Panc1 (cell line): ENCODE measurements at places on chromosomes 3 and 15.

DNA sequence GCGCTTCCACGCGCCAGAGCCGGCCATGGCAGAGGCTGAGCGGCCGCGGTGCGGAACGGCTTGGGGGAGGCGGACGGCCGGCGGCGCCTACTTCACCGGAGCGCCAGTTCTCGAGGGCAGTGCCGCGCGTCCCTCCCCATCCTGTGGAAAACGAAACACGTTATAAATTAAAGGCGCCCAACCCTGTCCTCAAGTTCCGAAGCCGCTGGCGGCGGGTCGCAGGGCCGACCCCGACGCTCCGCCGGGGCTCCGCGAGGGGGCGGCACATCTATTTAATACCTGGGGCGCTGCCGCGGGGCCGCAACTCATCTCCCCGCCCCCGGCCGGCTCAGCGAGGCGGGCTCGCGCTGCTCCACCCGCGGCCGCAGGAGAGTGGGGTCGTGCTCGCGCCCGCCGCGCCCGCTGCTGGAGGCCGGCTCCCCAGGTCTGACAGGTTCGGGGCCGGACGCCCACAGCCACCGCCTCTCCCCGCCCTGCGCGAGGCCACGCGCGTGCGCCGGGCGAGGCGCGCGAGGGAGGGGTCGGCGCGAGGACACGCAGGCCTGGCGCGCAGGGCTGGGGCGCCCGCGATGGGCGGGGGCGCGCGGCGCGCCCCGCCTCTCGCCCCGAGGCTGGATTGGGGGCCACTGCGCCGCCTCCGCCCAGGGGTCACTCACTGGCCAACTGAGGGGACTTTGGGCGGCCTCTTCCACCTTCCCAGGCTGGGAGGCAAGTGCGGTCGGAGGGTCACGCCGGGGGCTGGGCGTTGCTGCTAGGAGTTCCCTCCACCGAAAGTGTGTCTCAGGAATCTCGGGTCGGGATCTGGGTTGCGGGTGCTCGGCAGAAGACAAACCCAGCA is at the start of gene SLC30A4:
Gene SLC30A4 (minus strand): TSS at position 428 of the 838 bp plus-strand sequence. CDS start 401 bp downstream, at position 27.
- DNase-seq, result peak; percentile 17

DNA sequence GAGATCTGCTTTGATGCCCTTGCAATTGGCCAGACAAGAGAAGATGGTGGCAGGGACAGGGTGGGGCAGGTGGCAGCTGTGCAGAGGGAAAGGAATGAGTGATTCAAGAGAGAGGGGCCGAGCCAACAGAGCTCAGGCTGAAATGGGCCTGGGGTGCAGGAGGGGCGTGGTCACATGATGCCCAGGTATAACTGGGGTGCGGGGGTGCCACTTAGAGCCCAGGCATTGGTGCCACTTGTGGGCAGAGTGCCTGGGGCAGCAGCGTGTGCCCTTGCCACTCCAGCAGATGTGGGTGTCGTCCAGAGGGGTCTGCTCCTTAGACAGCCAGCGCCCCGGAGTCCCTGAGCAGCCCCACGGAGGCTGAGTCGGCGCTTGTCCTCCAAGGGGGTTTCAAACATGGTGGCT is 88.7 kb downstream of the PLXNA1 start:
- no peak for DNase-seq

DNA sequence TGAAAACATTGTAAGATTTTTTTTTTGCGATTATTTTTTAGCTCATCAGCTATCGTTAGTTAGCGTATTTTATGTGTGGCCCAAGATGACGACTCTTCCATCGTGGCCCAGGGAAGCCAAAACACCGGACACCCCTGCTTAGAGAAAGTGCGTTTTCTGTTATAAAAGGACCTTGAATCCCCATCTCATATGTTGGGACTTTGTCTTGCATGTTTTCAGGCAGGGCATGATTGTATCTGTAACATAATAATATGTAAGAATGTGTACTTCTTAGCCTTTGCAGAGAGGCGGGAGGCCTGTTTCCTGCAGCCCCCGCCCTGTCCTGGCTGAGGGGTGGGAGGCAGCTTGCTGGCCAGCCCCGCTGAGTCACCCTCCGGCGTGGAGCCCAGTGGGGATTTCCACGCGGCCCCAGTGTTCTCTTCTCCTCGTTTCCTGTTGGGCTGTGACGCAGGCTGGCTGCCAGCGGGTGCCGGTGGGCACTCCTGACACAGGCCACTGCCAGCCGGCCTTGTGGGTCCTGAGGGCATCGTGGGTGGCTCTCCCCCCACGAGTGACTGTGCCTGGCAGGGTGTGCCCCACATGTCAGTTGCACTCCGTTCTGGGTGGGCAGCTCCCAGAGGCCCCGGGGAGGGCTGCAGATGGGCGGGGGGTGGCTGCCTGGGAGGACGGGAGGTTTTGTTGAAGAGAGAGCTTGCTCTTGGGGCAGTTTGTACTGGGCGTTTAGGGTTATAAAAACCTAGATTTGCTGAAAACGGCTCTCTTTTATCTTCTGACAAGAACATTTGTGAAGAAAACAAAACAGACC is 55.6 kb downstream of the SMAD3 start:
- DNase-seq, result no peak

DNA sequence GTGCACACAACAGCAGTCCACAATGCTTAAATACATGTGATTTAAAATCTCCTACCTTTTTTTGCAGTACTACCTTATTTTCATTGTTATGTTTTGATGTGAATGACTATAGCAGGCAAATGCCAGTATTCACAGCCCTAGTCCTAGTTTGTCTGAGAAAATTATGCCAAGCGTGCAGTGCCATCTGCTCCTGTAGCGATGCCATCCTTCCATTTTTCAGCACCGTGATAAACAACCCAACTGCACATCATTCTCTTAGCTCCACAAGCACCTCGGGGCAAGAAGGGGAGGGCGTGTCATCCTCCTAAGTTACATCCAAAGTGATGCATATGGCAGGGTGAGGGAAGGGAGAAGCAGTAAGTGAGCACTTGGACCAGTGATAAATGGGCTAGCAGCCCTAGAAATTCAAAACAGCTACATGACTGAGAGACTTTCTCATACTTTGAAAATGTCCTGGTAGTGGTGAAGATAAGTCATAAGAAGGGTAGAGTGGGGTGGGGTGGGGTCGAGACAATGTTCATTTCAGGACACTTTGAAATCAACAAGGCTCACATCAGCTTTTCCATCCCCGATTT is 198.8 kb downstream of the LSAMP start:
- no peak for DNase-seq

DNA sequence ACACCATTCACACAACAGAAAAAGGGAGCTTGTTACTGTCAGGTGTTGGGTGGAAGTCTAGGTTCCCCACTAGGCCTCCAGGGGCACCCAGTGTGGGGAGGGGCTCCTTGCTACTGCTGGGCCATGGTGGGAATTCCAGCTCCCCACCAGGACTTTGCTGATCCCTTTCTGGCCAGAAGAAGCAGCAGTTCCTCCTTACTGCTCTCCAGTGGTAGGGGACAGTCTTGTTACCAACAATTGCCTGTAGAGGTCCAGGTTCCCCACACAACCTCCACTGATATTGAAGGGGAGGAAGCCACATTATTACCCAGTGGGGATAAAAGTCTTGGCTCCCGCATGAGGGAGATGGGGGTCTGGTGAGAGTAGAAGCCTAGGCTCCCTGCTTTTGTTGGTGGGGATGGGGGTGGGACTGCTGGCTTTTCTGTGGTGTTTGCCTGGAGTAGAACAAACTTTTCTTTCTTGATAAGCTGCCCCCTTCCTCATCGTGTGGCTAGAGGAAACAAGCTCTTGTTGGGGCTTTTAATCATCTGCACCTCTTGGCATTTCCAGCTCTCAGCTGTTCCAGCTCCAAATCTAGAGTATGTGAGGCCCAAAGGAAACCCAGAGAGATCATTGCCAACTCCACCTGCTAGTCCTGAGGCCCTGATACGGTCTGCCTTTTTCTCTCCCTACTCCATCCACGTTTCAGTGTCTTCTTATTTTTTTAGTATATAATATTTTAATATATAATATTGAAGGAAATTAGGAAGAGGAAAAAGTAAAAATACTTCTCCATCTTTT is 824.2 kb downstream of the AGBL1 start:
- no peak for DNase-seq

DNA sequence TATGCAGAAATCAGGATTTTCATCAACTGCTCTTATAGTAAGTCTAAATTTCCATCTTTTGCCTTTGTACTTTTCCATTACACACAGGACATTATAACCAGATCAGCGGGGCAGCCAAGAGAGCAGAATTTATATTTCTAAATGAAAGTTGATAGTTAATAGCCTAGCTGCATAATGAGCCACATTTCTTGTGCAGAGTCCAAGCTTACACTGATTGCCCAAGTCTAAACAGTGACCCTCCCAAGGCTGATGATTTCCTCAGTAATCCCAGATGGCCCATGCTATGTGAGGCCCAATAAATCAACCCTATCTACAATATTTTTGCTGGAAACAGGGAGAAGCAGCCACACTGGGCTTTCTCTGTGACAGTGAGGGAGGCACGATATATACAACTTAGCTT is 475.8 kb upstream of the KCNMB2 start:
- no peak for DNase-seq

DNA sequence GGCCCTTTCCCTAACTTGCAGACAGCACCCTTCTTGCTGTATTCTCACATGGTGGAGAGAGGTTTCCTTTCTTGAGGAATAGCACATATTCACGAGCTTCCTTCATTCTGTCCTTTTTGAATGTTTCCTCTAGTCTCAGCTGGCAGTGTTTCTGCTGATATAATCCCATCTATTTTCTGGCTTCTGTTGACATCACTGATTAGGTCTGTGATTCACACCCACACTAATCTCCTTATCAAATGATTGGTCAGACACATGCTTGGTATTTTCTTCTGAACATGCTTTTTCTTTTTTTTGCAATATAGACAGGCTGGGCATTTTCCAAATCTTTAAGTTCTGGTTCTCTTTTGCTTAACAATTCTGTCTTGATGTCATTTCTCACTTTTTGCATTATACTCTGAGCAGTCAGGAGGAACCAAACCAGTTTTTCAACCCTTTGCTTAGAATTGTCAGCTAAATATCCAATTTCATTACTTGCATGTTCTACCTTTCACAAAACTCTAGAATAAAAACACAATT is 65.4 kb downstream of the OXSM start:
- no peak for DNase-seq
